ENCODE measurements at places on chromosomes 11 and 22. TPM values are rescaled to one million over a fixed set of nuclear protein-coding genes. Genes with fewer than 3 reads are reported as not detected.

Gene LRRC56
- 0.63 TPM for total RNA-seq

Gene CELSR1
- total RNA-seq: 28.7 TPM

Gene SMC1B
- total RNA-seq: 0.03 TPM

Gene IL17REL
- not detected for total RNA-seq

Gene RRM1
- total RNA-seq: 81.8 TPM

Gene OR51B6
- not detected for total RNA-seq

Gene IL17RA
- 6.8 TPM for total RNA-seq

Gene FAM181B
- total RNA-seq: 0.10 TPM

Gene CCDC88B
- 14.3 TPM for total RNA-seq

Gene MPPED1
- not detected for total RNA-seq

Gene SLC22A12
- total RNA-seq: not detected

Gene GNAZ
- total RNA-seq: 3.2 TPM

Gene SLC22A6
- not detected for total RNA-seq

Gene MUC15
- total RNA-seq: not detected

Gene APOA4
- total RNA-seq: not detected

Gene XBP1
- 53.5 TPM for total RNA-seq

Gene CNTN5
- total RNA-seq: not detected

Gene MS4A7
- total RNA-seq: not detected

Gene OR6T1
- not detected for total RNA-seq

Gene SPINDOC
- 35.4 TPM for total RNA-seq

Gene TMEM191C
- total RNA-seq: 0.98 TPM

Gene GGT1
- 110 TPM for total RNA-seq

Gene ARHGAP8
- 1.3 TPM for total RNA-seq

Gene MMP8
- not detected for total RNA-seq
